Astrocyte of the spinal cord (primary cell): ENCODE measurements at places on chromosomes 4 and X.

GRCh38 chrX:31314921-31315320, 243.1 kb upstream of the FTHL17 start:
- peak; percentile 23 for DNase-seq

DNA sequence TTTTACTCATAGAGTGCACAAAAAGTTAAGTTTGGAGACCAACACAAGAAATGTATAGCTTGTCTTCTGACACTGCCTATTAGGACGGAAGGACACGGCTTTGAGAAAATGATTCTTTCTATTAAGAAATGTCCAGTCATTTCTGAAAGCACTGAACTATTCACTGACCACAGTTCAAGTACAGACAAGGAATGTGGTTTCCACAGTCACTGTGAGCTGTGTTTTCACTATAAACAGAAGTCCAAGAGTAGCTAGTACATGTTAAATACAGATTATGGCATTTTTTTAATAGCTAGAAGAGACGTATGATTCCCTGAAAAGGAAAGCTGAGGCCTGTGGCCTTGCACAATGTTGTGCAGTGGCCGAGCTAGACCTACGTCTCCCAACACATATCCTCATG, 115.1 kb upstream of the GPM6A start:
- peak; percentile 49 for DNase-seq

- DNase-seq: no peak
These were observed 36.0 kb downstream of the SMIM20 start for GRCh38 chr4:25949994-25950393.

DNA sequence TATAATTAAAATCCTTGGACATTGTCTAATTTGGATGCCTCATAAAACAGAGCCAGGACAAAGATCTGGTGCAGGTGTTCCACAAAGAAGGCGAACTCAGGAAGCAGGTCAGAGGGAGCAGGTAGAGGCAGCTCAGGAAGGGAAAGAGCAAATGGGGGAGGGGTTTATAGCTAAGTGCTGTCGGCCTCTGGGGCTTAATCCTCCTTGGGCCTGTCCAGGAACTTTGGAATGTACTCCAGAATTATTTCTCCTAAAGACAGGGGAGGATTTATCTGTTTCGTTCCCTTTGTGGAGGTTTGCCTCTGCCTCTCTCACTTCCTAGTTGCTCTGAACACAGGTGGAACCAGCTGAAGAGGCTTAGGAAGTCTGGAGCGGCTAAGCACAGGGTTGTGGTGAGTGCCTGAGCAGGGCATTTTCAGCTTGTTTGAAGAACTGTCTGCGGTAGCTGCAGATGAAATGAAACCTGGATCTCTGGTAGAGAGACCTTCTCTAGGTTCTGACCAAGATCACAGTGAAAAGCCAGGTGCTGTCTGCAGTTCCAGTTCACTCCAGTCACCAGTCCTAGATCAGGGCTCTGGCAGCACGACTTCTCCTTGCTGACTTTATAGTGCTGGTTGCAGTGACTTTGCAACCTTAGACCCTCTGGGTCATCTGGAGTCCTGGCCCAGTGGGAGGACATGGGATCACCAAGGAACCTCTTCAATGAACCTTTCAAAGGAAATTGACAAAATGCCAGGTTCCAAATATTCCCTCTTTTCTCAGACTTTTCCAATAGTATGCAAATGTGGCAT, 519.2 kb downstream of the PCDH10 start:
- no peak for DNase-seq

- DNase-seq: no peak
These were observed 14.6 kb downstream of the PFKFB1 start for GRCh38 chrX:54979432-54979831.

DNA sequence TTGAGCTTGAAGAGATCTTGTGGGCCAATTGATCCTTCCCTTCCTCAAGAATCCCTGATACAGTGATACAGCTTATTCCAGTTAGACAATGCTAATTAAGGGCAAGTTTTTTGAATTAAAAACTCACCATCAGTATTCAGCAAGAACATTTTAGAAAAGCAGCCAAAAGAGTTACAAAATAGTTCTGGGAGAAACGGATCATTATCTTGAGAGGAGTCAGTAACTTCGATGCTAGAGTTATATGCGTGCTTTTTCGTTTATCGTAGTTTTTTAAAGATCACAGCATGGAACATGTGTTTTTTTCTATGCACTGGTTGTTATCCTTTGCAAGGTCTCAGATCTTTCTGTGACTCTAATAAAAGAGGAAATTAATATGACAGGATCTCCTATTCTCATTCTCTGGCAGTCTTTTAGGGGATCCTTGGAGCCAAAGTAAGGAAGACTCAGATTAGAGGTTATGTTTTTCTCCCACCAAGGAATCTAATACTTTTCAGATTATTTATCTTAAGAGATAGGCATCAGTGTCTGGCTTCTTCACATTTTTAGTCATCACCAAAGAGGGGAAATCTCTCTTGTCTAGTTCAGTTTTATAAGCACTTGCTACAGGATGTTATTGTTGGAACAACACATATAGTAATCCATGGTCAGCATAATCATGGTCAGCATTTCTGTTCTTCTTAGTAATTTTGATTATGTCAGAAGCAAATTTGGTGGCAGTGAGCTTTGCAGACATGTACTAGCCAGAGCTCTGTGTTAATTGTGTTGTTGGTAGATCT, 109.7 kb downstream of the PDLIM5 start:
- peak; percentile 85 for DNase-seq

- DNase-seq: peak; percentile 91
These were observed 18.8 kb upstream of the AREG start for GRCh38 chr4:74426101-74426500.

- DNase-seq: no peak
These were observed 62.0 kb downstream of the AWAT2 start for GRCh38 chrX:69987691-69988090.

GRCh38 chrX:1361910-1362309, 25.3 kb downstream of the IL3RA start:
- no peak for DNase-seq

DNA sequence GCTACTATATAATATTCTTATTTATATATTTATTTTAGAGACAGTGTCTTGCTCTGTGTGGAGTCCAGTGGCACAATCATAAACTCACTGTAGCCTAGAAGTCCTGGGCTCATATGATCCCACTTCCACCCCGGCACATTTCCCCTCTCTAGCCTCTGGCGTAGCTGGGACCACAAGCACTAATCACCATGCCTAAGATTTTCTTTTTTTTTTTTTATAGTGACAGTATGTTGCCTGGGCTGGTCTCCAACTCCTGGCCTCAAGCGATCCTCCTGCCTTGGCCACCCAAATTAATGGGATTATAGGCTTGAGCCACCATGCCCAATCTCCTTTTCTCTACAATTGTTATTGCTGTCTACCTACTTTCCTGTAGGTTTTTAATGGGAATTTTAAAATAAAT, 74.1 kb upstream of the BMP3 start:
- DNase-seq: no peak

GRCh38 chr4:24158031-24158430, 268.2 kb upstream of the PPARGC1A start:
- no peak for DNase-seq

DNA sequence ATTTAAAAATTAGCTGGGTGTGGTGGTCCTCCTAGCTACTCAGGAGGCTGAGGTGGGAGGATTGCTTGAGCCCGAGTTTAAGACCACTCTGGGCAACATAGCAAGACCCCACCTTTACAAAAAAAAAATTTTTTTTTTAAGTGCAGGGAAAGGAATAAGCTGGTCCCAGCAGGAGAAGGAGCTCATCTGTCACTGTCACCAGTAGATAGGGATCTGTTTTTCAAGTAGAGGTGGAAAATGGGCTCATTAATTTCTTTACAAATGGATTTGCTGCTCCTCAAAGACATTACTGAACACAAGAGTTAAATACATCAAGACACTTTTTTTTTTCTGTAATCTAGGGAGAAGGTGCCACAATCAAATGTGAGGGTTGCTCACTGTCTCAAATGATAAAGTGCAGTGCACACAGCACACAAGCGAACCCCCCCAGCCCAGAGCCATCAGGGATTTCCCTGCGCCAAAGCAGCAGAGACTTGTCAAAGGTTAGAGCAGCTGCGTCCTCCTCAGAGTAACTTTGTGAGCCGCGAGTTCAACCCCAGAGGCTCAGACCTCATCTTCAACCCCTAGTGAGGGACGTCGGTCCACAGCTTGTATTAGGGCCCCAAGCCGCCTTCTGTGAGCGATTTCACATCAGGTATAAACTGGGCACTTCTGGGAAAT, 14.3 kb upstream of the MTNR1A start:
- DNase-seq: no peak

DNA sequence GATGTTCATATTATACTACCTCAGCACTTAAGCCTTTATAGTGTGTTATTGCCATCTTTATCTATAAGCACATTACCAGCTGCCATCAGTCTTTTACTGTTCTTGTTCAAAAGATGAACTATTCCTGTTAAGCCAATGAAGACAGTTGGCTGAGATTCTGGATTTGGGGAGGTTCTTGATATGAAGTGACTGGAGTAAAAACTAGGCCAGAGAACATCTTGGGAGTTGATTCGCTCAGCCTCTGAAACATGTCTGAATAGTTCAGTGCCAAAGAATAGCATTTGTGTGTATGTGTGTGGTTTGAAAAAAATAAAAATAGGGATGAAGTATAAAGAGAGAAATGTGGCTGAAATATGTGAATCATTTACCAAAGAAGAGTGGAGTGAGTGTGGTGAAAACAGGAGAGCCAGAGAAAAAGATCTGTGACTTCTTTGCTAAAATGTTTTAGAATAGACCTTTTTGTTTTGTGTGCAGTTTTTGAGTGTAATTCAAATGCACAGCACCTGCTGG, 15.2 kb downstream of the EXOC1 start:
- DNase-seq: no peak

- DNase-seq: peak; percentile 79
These were observed 43.2 kb downstream of the ZBTB49 start for GRCh38 chr4:4333265-4333706.

DNA sequence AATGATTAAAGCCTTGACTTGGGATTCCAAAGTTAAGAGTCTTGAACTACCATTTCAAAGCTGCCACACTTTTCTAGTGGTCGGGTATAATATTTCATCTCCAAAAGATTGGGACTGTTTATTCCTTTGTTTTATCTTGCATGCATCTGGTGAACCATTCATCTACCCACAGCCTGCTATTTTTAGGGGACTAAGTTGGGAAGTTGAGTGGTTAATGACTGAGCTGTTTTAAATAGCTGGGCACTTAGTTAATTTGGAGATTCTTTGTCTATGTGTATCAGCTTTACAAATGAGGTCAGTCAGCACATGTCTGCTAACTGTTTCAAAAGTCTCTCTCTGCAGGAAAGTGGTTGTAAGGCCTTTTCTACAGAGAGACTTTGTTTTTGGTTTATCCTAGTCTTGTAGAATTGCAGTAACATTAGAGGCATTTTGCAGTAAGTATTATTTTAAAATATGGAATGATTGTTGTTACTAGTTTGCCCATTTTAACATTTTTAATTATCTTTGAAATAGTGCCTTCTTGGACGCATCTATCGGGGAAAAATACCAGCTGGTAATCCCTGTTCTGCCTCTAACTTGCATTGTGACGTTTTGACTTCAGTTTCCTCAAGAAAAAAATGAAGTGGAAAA, 8.2 kb downstream of the BMP2K start:
- peak; percentile 66 for DNase-seq

- no peak for DNase-seq
These were observed 247.9 kb upstream of the VCX3A start for GRCh38 chrX:6782831-6783230.

- DNase-seq: no peak
These were observed 10.8 kb upstream of the LDB2 start for GRCh38 chr4:16909281-16909680.

DNA sequence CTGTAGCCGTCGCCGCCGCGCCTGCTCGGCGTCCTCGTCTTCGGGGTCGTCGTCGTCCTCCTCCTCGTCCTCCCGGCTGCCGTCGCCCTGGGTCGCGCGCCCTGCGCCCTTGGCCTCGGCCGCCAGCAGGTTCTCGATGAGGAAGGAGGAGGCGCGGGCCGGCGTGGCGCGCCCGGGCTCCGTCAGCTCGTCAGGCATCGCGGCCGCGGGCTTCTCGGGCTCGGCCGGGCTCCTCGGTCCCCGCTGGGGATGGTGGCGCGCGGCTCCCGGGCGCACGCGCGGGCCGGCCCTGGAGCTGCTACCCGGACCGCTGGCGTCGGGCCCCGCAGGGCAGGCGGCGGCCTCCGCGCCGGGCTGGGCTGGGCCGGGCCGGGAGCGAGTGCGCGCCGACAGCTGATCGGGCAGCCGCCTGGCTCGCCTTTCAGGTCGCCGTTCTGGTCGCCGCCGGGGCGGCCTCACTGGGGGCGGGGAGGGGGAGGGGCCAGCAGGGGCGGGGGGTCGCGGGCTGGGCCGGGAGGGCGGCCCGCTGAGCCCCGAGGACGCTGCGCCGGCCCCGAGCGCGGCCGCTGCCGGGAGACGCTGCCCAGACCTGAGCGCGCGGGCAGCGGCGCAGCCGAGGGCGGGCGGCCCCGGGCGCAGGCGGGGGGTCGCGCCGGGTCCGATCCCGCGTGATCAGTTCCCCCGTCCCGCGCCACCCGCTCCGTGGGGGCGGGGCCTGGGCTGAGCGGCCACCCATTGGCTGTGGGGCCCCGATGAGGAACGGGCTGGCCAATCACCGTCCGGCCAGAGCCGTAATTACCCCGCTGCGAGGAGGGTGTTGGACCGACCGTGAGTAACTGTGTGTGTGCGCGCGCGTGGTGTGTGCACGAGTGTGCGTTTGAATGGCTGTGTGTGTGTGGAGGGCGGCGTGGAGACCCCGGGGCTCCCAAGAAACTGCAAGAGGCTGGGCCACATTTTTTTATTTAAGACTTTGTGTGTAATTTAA, at the start of gene HMX1:
HMX1 (minus strand) TSS at position 423 of the 985 bp plus-strand sequence; CDS start at position 198, 225 bp downstream.
- no peak for DNase-seq

- DNase-seq: peak; percentile 84
These were observed 65.0 kb downstream of the SCD5 start for GRCh38 chr4:82733636-82734035.

- DNase-seq: no peak
These were observed 14.9 kb upstream of the GLUD2 start for GRCh38 chrX:121032531-121032930.

DNA sequence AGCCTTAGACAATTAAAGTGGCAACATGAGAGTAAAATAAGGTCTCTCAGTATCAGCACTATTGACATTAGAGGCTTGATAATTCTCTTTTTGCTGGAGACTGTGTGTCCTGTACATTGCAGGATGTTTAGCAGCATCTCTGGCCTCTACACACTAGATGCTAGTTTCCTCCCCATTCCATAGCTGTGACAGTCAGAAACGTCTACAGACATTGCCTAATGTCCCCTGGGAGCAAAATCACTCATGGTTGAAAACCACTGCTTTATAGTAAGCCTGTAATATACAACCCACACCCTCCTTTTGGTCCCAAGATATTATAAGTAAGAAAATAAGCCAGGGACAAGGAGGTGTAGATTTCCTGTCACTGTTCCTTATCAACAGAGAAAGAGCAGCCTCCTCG, 166.0 kb downstream of the FRMPD4 start:
- DNase-seq: no peak

- DNase-seq: no peak
These were observed 246.6 kb downstream of the PARM1 start for GRCh38 chr4:75179510-75179909.
